ENCODE measurements at places on chromosomes 16 and 17.
A peak's percentile ranks its signal among the peaks of the same experiment; 100 is the strongest.

DNA sequence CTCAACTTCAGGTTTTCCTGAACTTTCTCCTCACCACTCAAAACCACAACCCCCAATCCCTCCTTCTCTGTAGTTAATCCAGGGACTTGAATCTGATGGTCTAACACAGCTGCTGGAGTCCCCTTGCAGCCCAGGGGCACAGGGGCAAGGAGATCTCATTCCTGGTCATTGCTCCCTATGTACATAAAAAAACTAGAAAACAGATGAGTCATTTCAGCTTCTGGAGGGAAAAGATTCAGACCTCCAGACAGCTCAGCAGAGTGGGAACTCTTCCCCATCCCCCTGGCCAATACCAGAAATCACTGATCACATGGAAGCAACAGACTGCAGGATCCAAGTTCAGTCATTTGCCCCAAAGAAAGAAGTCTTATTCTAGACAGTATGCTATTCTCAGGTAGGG lies 62.1 kb downstream of the DYNLRB2 start:
- DNase-seq = no peak
- H3K27ac ChIP-seq = no peak overlapping the region

GRCh38 chr17:61362396-61362795 lies 37.2 kb upstream of the TBX2 start:
- no peak overlapping the region for H3K27ac ChIP-seq
- no peaks in the 10 kb centered on the region for H3K27me3 ChIP-seq

DNA sequence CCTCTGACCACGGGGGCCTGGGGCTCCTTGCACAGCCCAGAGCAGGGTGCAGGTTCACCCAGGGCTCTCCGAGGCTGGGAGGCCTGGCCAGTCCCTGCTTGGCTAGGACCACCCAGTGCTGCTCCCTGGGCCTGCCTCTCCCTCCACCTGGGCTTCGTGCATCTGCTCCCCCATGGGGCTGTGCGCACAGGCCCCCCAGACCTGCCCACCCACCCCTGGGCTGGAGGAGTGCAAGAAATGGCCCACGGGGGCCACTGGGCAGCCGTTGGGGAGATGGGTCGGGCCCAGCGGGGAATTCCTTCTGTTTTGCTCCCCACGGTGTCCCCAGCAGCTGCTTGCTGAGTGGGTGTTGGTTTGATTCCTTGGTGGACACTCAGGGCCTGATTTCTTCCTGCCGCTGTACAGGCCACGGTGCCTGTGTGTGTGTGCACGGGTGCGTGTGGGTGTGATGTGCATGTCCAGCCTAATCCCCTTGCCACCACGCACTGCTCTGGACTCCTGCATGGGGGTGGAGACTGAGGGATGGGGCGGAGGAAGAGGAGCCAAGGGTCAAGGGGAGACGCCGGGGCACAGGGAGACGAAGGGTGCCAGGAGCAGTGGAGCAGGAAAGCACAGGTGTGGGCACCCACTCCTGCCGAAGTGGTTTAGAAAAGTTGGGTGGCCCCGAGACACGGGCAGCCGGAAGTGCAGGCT lies 8.5 kb downstream of the PRSS27 start:
- no peak for DNase-seq
- H3K4me3 ChIP-seq = no peak overlapping the region
- peaks cover 7% of the 10 kb centered on the region for H3K27me3 ChIP-seq
- H3K4me1 ChIP-seq = peaks cover 10% of the 10 kb centered on the region
- H3K27ac ChIP-seq = no peak overlapping the region
- no peaks in the 10 kb centered on the region for H3K36me3 ChIP-seq

DNA sequence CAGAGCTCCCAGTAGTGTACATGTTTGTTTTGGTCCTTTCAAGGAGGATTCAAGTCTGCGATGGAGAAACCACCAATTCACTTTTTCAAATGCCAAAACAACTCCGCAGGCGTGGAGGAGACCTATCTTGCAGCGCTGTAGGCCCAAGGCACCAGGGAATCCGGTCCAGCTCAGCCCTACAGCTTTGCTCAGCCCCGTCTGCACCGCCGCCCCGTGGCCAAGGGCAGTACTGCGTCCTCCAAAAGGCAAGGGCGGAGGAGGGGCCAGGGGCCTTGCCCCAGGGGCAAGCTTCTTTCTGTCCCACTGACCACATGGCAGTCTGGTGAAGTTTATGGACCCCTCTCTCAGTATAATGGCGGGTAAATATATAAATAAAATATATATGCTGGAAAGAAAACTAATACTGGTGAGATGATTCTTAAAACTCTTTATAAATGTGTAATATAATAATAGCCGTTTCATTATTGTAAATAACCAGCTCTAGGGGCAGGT lies 709 bp upstream of the CD300LG start:
- H3K4me3 ChIP-seq = no peak overlapping the region
- peaks cover 4% of the 10 kb centered on the region for H3K4me1 ChIP-seq
- no peak overlapping the region for H3K27ac ChIP-seq

GRCh38 chr16:30030841-30031413 lies at the start of gene TLCD3B:
TSS of gene TLCD3B (minus strand) at chr16:30031271. CDS start at chr16:30030527, 744 bp downstream.
- H3K27ac ChIP-seq = no peak within 1 kb of the TSS
- H3K36me3 ChIP-seq = peaks cover 15% of the 10 kb centered on the region
- H3K4me1 ChIP-seq = peaks cover 13% of the 10 kb centered on the region
- peaks cover 79% of the 10 kb centered on the region for H3K27me3 ChIP-seq
- peak within 1 kb of the TSS; percentile 57 for H3K4me3 ChIP-seq
- no peak for DNase-seq

- DNase-seq = no peak
- H3K4me1 ChIP-seq = peaks cover 16% of the 10 kb centered on the region
- peaks cover 5% of the 10 kb centered on the region for H3K27me3 ChIP-seq
- H3K36me3 ChIP-seq = no peaks in the 10 kb centered on the region
Observed at GRCh38 chr17:3762922-3763776, 37.8 kb downstream of the ITGAE start.

DNA sequence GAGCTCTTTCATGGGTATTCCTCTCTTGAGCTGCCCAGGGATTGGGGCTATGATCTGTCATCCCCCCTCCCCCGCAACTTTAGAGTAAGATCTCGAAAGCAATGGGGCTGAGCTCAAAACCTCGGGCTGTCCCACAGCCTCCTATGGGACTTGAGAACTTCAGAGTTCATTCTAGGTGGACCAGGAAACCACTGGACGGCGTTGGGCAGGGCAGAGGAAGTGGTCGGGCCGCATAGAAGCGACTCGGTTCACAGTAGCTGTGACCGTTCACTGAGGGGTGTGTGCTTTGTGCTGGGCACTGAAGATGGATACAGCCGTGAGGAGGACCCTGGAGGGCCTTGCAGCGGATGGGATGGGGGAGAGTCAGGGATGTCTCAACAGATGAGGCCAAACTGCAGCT lies 292.0 kb downstream of the CPPED1 start:
- no peaks in the 10 kb centered on the region for H3K27me3 ChIP-seq
- H3K4me1 ChIP-seq = peaks cover 58% of the 10 kb centered on the region
- no peak overlapping the region for H3K4me3 ChIP-seq
- no peak for DNase-seq
- peaks cover 7% of the 10 kb centered on the region for H3K36me3 ChIP-seq
- peak overlapping the region; percentile 66 for H3K27ac ChIP-seq

DNA sequence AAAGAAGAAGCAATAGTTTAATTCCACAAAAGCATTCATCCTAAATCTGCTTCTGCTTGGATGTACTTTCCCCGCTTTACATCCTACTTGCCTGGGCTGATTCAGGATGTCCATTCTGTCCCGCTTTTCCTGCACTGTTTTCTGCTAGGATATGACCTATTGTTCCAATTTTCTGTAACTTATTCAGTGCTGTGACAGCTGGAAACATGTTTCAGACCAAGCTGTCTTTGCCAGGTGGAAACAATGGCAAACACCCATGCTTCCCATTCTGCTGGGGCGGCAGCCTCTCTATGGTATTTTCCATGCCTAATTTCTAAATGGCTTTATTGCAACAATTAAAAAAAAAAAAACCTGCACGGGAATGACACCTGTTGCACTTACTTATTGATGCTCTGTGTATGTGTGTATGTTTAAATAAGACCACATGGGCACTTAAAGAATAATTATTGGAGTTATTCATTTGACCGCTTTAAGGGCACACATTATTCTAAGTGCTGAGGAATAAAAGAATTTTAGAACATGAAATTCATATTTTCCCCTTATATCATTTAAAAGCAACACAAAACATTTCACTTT lies 21.0 kb downstream of the COQ7 start:
- H3K4me1 ChIP-seq = no peaks in the 10 kb centered on the region
- peaks cover 15% of the 10 kb centered on the region for H3K27me3 ChIP-seq
- no peak overlapping the region for H3K4me3 ChIP-seq
- peaks cover 8% of the 10 kb centered on the region for H3K36me3 ChIP-seq

GRCh38 chr17:36674278-36674650 lies 72.9 kb downstream of the MRM1 start:
- H3K36me3 ChIP-seq = no peaks in the 10 kb centered on the region
- peaks cover 23% of the 10 kb centered on the region for H3K27me3 ChIP-seq
- no peak overlapping the region for H3K27ac ChIP-seq
- no peak overlapping the region for H3K4me3 ChIP-seq
- no peak for DNase-seq

- no peak for DNase-seq
- no peak overlapping the region for H3K27ac ChIP-seq
- no peak overlapping the region for H3K4me3 ChIP-seq
Observed at GRCh38 chr17:33284022-33284421, 9.1 kb downstream of the ASIC2 start.

DNA sequence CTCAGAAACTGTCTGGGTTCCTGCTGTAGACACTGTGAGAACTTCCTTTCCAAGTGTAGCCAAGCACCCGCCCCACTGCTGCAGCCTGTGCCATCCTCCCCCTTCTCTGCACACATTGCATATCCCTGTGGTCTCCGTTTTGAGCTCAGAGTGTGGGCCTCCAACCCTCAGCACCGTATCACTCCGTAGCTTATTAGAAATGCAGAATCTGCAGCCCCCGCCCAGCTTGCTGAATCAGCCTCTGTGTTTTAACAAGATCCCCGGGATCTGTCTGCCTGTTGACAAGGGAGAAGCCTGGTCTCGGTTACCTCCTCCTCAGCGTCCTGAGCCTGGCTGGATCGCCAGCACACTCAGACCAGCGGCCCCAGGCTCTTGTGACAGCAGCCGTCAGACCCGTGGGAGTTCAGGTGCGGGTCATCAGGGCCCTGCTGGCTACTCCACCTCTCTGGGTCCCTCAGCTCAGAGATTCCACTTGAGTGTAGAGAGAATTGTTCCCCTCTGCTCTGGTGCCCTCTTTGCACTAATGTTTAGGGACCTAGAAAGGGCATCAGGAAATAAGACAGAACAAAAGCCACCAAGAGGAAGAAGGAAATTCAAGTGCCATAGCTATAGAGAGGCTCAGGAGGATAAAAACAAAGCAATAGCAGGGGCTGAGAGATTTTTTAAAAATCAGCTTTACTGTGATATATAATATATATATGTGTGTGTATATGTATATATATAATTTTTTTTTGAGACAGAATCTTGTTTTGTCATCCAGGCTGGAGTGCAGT lies 92.3 kb downstream of the PITPNC1 start:
- no peaks in the 10 kb centered on the region for H3K27me3 ChIP-seq
- no peak for DNase-seq
- no peak overlapping the region for H3K27ac ChIP-seq
- peaks cover 8% of the 10 kb centered on the region for H3K36me3 ChIP-seq
- peaks cover 16% of the 10 kb centered on the region for H3K4me1 ChIP-seq

- peaks cover 73% of the 10 kb centered on the region for H3K4me1 ChIP-seq
- H3K27ac ChIP-seq = no peak overlapping the region
- no peak for DNase-seq
- H3K36me3 ChIP-seq = peaks cover 7% of the 10 kb centered on the region
- H3K27me3 ChIP-seq = no peaks in the 10 kb centered on the region
- H3K4me3 ChIP-seq = no peak overlapping the region
Observed at GRCh38 chr17:18322522-18322921, 7.4 kb downstream of the SMCR8 start.

- no peak overlapping the region for H3K27ac ChIP-seq
- no peak for DNase-seq
- no peak overlapping the region for H3K4me3 ChIP-seq
- H3K4me1 ChIP-seq = peaks cover 28% of the 10 kb centered on the region
- no peaks in the 10 kb centered on the region for H3K36me3 ChIP-seq
Observed at GRCh38 chr17:38588788-38589174, 17.0 kb downstream of the SRCIN1 start.

DNA sequence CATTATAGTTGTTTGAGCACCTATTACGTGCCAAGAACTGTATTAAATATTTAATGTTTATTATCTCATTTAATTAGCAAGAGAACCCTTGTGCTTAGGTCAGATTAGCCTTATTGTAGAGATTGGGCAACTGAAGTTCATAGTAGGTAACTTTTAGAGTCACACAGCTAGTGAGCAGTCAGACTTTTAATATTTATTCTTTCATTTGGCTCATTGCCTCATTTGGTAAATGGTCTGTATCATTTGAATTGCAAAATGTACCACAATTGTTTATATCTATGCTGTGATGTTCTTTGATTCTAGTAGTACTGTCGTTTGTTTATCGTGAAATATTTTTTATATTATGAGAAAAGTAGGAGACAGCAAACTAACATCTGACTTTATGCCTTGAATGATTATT lies 7.6 kb downstream of the CLTC start:
- peaks cover 7% of the 10 kb centered on the region for H3K36me3 ChIP-seq
- peaks cover 85% of the 10 kb centered on the region for H3K4me1 ChIP-seq
- no peak overlapping the region for H3K27ac ChIP-seq
- H3K4me3 ChIP-seq = no peak overlapping the region
- H3K27me3 ChIP-seq = no peaks in the 10 kb centered on the region

DNA sequence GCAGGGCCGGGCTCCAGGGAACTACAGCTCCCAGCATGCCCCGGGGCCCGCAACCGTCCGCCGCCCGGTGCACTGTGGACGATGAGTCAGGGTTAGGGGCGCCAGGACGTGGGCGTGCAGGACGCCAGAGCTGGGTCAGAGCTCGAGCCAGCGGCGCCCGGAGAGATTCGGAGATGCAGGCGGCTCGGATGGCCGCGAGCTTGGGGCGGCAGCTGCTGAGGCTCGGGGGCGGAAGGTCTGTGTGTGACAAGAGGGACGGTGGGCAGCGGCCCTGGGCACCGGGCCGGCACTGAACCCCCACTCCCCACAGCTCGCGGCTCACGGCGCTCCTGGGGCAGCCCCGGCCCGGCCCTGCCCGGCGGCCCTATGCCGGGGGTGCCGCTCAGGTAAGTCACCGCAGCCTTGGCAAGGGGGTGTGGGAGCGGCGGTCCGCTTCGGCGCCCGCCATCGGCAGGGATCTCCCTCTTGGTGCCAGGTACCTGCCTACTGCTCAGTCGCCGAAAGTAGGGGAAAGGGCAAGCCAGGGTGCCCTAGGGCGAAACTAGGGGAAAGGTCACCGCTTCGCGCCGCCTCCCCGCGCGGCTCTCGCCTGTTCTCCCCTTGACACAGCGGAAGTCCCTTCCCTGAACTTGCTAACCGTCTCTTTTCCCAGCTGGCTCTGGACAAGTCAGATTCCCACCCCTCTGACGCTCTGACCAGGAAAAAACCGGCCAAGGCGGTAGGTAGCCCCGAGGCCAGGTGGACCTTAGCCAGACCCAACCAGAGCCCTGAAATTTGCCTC lies at the start of the genes ACADVL and DLG4:
TSS of gene ACADVL (plus strand) at position 127 of the 781 bp plus-strand sequence. CDS start at position 174, 47 bp downstream.
TSS of gene DLG4 (minus strand) at position 25 of the 781 bp plus-strand sequence.
- H3K36me3 ChIP-seq = no peaks in the 10 kb centered on the region
- H3K27ac ChIP-seq = peak within 1 kb of the TSS; percentile 96
- H3K4me1 ChIP-seq = peaks cover 37% of the 10 kb centered on the region

DNA sequence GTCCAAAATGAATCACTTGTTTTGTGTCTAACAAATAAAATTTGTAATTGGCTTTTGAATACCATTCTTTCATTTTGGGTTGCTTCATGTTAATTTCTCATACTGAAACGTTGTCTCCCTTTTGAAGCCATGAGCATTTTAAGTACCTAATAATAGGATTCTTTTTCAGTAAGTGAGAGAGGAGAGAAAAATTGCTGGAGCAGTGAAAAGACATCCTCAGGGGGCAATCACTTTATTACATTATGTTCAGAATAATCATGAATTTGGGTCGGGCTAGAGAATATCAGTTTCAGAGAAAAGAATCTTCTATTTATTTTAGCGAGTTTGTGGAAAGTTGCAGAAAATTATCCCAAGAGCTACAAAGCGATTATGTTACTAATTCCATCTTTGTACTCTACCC lies 96.8 kb downstream of the CNTNAP4 start:
- H3K4me3 ChIP-seq = no peak overlapping the region
- no peak overlapping the region for H3K27ac ChIP-seq
- H3K27me3 ChIP-seq = no peaks in the 10 kb centered on the region
